MV-4-11 (cell line): ENCODE measurements at places on chromosomes 4 and X.

GRCh38 chr4:42541647-42542046 is 115.3 kb downstream of the ATP8A1 start:
- DNase-seq: no peak

- DNase-seq: peak; percentile 92
Measured at GRCh38 chr4:37758226-37758625, 68.3 kb upstream of the PGM2 start.

DNA sequence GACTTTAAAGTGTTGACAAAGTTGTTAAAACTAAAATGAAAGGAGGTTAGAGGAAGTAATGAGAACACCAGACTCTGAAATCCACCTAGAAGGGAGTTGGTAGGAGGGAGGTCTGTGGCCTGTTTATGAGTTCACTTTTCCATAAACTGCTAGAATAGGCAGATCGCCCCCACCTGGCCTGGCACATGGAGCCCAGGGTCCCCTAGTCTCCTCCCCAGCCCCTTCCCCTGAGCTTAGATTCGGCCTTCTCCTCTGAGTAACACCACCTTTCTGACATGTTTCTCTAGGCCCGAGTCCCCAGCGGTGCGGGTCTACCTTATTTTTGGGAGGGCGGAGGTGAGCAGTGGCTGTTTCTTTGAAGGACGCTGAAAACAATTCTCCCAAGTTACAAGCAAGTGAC is 54.5 kb upstream of the FAT1 start:
- peak; percentile 77 for DNase-seq

GRCh38 chr4:68570122-68570507 is 6.0 kb downstream of the UGT2B17 start:
- DNase-seq: no peak

- no peak for DNase-seq
Measured at GRCh38 chr4:85672959-85673358, 198.0 kb downstream of the ARHGAP24 start.

GRCh38 chr4:152289941-152290340 is 246.0 kb downstream of the FBXW7 start:
- no peak for DNase-seq

- DNase-seq: no peak
Measured at GRCh38 chrX:18970465-18970864, 13.4 kb downstream of the PHKA2 start.

DNA sequence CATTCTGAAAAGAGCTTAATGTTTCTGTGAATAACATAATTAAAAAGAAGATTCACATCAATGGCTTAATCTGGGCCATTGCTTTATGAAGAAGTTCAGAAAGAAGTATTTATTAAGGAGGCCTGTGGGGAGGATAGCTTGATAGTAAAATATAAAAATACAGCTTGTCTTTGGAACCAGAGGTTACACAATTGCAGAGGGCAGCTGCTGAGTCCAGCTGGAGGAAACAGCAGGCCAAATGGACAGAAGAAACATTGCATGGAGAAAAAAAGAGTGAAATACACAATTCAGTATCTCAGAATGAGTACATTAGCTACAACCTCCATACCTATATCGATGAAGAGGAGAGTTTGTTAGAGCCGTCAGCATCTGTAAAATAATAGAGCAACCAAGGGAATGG is 148.0 kb upstream of the NPY2R start:
- no peak for DNase-seq

GRCh38 chrX:107123750-107124149 is 5.1 kb upstream of the RBM41 start:
- no peak for DNase-seq

DNA sequence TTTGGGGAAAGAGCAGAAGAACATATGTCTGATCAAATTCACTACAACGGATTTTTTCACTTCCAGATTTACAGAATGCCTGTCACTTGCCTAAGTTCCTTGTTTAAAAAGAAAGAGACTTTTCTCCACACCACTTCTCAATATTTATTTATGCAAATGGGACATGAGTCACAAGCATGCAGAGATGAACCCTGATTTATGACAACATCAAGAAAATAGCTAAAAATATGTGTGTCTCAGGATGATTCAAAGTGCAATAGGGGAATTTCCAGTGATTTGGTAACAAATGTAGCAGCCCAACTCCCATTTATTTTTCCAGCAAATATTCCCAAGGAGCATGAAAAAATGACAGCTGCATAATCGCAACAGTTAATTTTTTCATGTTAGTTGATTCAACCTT is 180.4 kb upstream of the FAT1 start:
- DNase-seq: peak; percentile 91

GRCh38 chr4:186920483-186920882 is 196.8 kb upstream of the FAT1 start:
- no peak for DNase-seq

GRCh38 chr4:6340446-6341015 is 70.9 kb downstream of the WFS1 start:
- DNase-seq: no peak

GRCh38 chr4:139685180-139685579 is 19.6 kb downstream of the MGST2 start:
- peak; percentile 80 for DNase-seq

DNA sequence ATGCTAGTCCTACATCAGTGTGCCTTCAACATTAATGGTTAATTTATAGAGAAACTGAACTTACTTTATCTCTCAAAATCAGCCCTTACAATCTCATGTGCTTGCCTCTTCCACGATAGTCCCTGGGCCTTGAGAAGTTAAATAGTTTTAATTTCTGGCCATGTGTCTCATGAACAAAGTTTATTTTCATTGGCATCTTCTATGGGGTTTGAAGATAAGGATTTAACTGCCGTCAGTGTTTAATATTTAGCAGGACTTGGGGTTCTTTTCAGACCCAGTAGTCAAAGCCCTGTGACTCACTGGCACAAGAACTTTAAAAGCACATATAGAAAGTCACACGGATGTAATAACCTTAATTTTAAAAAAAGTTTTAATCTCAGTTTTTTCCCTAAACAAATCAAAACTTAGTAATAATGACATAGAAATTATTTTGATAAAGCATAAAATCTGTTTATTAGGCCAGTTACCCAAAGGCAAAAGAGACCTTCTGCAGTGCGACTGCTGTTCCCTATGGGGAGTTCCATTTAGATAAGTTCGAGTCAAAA is 10.1 kb upstream of the MPP1 start:
- DNase-seq: no peak

GRCh38 chrX:140151316-140151715 is 186.0 kb upstream of the CXorf66 start:
- DNase-seq: no peak

GRCh38 chr4:42284030-42284429 is 113.3 kb upstream of the SHISA3 start:
- DNase-seq: peak; percentile 83

DNA sequence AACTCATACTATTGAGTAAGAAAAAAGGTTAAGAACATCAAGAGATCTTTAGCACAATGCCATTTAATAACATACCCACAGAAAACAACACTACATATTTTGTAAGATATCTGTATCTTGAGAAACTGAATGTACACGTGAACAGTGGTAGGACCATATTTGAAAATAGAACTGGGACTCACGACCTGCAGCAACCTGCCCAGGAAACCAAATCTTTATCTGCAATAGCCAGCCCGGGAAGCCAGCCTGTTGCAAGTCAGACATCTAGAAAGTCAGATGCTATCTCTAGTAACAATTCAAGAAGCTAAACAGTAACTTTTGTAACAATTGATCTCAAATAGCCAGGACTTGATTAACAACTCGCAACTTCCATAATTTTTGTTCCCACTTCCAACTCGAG is 52.6 kb upstream of the SOD3 start:
- no peak for DNase-seq

GRCh38 chr4:1208266-1208961 is 36.0 kb upstream of the SPON2 start:
- no peak for DNase-seq

DNA sequence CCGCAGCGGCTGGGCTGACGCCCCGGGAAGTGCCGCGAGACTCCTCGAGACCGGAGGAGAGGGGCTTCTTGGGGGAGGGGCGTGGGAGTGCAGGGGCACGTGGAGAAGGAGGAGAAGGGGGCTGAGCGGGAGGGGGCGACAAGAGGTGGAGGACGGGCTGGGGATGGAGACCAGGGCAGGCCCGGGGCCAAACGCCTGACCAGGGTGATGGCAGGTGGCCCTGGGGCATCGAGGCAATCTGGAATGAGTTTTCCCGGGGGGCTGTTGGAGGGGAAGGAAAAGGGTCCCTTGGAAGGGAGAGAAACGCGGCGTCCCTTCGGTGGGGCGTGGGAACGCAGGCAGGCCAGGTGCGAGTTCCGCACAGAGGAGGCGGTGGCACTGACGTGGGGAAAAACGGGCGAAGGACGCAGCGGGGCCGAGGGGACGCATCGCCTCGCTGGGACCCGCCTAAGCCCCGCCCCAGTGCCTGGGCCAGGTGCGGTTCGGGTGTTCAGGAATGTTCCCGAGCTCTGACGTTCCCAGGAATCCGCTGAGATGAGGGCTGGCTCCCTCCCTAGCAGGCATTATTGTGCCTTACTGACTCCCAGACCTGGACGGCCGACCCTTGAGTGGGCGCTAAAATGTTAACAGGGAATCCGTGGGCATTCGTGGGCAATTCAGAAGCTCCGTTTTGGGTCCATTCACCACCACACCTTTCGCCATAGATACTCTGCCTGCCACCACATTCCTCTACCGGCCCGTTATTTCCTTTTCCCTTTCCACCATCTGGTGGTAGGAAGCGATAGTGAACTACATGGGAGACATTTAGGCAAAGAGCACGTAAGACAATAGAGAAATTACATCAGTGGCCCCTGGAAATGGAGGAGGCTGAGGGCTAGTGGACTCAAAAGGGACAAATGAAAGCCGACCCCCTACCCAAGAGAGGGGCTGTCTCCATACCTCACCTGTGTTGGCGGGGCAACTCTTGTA is 795 bp upstream of the SH3KBP1 start:
- peak; percentile 72 for DNase-seq

- DNase-seq: no peak
Measured at GRCh38 chrX:7201496-7201895, 53.5 kb upstream of the PUDP start.

- DNase-seq: peak; percentile 14
Measured at GRCh38 chrX:21171181-21171580, 203.0 kb upstream of the CNKSR2 start.

DNA sequence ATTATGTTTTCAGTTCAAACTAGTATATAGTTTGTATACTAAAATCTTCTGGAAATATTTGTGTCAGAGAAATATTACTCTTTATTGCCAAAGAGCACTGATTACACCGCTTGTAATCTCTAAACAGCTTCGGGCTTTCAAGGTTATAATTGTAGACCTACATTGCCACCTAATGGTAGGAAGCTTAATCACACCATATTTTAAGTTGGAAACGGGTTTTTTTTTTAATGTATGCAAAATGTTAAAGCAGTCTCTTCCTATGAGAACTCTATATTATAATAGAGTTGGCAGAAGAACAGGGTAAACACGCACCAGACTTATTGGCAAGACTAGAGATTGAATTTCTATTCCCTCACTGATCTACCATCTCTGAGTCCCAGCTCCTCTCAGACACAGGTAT is 19.5 kb upstream of the NFXL1 start:
- DNase-seq: peak; percentile 56

- no peak for DNase-seq
Measured at GRCh38 chr4:30770049-30770549, 49.9 kb downstream of the PCDH7 start.

DNA sequence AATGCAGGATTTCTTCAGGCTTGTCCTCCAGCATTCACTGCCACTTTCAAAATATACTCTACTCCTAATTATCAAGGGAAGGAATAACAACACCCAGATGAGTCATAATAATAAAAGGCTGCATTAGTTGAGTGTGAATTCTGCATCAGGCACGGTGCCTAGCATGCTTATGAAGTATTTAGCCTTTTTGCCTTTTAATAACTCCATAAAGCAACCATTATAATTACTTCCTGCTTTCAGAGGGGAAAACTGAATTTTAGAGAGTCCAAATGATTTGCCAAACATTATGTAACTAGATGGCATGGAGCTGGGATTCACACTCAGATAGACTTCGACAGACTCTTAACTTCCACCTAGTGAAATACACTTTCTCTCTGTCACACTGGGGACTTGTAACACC is 2365.5 kb downstream of the PCDH7 start:
- DNase-seq: no peak

GRCh38 chr4:85866508-85866907 is 391.6 kb downstream of the ARHGAP24 start:
- no peak for DNase-seq

GRCh38 chr4:101807351-101807750 is 16.8 kb downstream of the BANK1 start:
- no peak for DNase-seq

GRCh38 chr4:72063726-72064125 is 31.9 kb downstream of the NPFFR2 start:
- no peak for DNase-seq

DNA sequence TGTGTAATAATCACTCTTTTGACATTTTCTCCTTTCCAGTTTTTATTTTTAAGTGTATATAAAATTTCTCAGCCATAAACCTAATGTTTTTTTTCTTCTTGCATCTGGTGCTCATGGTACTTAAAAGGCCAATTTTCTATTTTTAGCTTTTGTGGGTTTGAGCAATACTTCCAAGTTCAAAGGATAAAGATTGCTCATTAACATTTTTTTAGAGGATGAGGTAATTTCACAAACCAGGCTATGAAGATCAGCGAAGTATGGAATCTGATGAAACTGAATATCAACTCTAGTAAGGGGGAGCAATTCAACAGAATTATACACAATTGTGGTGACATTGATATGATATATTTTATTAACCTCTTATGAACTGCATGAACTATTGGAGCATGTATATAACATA is 25.8 kb upstream of the KLHL34 start:
- peak; percentile 78 for DNase-seq

GRCh38 chr4:61739887-61740286 is 539.8 kb downstream of the ADGRL3 start:
- no peak for DNase-seq

- DNase-seq: no peak
Measured at GRCh38 chrX:70762285-70762684, 146.2 kb downstream of the TEX11 start.

DNA sequence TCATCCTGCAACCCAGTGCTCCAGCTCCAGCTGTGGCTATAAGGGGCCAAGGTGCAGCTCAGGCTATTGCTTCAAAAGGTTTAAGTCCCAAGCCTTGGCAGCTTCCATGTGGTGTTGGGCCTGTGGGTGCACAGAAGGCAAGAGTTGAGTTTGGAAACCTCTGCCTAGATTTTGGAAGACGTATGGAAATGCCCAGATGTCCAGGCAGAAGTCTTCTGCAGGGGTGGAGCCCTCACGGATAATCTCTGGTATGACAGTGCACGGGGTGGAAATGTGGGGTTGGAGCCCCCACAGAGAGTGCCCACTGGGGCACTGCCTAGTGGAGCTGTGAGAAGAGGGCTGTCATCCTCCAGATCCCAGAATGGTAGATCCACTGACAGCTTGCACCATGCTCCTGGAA is 44.5 kb downstream of the CYTL1 start:
- no peak for DNase-seq

- no peak for DNase-seq
Measured at GRCh38 chrX:20595928-20596575, 329.3 kb upstream of the RPS6KA3 start.

- DNase-seq: no peak
Measured at GRCh38 chr4:37487668-37488067, 198.5 kb downstream of the RELL1 start.
